ENCODE measurements at places on chromosomes 6 and 20.

GRCh38 chr20:48578397-48579098 lies 249.3 kb downstream of the PREX1 start:
- DNase-seq: no peak

- DNase-seq: no peak
These were observed 19.3 kb downstream of the SIRT5 start for GRCh38 chr6:13593720-13594119.

DNA sequence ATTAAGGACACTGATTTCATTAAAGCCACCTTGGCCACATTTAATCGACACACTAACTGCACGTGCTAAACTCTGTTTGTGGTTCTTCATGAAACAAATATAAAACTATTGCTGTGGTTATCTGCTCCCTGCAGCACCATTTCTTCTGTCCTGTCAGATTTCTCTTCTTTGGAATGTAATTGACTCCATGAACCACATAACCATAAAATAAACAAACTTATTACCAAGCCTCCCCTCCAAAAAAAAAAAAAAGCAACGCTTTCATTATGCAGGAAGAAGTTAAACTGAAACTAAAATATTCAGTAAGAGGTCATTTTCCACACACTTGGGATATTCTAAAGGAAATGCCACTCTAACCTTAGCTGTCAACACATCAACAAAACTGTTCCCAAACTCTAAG lies 319.1 kb upstream of the NT5E start:
- no peak for DNase-seq

GRCh38 chr6:107491760-107492660 lies 2.1 kb downstream of the SOBP start:
- DNase-seq: no peak

GRCh38 chr6:45483021-45483420 lies 105.3 kb upstream of the SUPT3H start:
- no peak for DNase-seq

- no peak for DNase-seq
These were observed 8.3 kb downstream of the HSPA12B start for GRCh38 chr20:3740615-3741301.

GRCh38 chr6:39924283-39924682 lies 10.0 kb downstream of the MOCS1 start:
- DNase-seq: no peak

GRCh38 chr20:33926425-33926824 lies 67.3 kb upstream of the RALY start:
- DNase-seq: no peak

DNA sequence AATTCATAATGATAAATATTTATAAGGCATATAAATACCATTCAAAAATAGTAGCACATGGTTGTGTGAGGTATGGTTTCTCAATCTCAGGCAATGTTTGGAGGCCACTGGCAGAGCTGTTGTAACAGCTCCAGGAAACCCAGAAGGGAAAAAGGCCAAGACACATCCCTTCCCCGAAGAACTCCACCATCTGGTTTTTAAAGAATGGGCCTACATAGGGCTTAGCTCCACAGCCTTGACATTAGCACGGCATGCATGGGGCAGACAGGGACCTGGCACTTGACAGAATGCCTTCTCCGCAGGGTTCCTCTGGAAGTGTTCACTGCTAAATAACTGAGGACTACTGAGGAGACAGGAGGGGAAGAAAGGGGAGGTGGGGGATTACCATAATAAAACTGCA lies 16.1 kb upstream of the FOXO3 start:
- DNase-seq: no peak

DNA sequence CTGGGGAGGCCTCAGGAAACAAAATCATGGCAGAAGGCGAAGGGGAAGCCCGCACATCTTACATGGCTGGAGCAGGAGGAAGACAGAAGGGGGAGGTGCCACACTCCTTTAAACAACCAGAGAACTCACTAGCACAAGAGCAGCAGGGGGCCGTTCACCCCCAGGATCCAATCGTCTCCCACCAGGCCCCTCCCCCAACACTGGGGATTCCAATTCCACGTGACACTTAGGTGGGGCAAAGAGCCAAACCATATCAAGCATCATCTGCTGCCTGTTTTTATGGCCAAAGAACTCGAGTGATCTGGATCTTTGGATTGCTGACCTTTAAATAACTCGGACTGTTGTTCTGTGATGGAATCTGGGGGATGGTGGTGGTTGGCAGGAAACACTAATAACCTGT lies 28.0 kb downstream of the PNLDC1 start:
- no peak for DNase-seq

GRCh38 chr6:111201764-111202163 lies 114.5 kb downstream of the SLC16A10 start:
- DNase-seq: no peak

DNA sequence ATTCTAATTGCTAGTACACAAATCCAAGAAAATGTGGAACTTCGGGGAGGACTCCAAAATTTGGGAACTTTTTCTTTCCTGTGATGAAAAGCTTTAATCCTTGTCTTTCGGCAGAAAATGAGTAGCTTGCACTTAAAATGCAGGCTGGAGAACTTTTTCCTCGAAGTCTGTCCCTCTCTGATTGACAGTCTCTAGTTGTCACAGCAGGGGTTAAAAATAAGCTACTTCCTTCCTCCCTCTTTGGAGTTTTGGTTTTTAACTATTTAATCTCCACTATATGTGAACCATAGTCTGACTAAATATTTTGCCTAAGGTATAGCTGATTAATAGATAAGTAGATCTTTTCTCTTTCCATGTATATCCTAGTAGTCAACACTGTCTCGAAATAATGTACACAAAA lies 66.8 kb upstream of the MBOAT1 start:
- DNase-seq: no peak

GRCh38 chr6:140718021-140718420 lies 1343.6 kb upstream of the CITED2 start:
- no peak for DNase-seq

- no peak for DNase-seq
These were observed 36.1 kb downstream of the SERAC1 start for GRCh38 chr6:158131926-158132325.

DNA sequence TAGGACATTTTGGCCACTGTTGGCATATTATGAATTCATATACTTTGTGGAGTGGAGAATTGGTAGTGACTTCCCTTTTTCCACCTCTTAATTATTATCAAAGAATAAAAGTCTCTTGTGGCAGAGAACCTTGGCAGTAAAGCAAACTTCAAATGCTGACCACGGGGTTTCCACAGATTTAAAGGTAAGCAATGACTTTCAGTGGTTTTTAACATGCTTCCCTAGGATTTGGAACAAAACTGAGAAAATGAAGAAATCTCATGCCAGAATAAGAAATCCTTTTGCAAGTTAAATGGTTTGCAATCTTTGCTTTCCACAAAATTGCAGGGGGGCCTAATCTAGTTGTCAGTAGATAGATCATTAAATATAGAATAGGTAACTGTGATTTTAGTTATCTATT lies 2.0 kb upstream of the SDC4 start:
- DNase-seq: no peak

Data from stimulated activated CD8-positive, alpha-beta memory T cell treated with anti-CD3 and anti-CD28 coated beads, Interleukin-4, amount 100 ng/mL, for 4 hours (primary cell).